NCI-H1105 treated with DMSO at 0.1 percent for 48 hours (cell line): ENCODE measurements at places on chromosomes 6 and 20.

GRCh38 chr6:135703621-135704020 is 147.9 kb upstream of the PDE7B start:
- DNase-seq, result no peak

- DNase-seq, result no peak
Measured at GRCh38 chr6:90406142-90406794, 109.6 kb upstream of the BACH2 start.

DNA sequence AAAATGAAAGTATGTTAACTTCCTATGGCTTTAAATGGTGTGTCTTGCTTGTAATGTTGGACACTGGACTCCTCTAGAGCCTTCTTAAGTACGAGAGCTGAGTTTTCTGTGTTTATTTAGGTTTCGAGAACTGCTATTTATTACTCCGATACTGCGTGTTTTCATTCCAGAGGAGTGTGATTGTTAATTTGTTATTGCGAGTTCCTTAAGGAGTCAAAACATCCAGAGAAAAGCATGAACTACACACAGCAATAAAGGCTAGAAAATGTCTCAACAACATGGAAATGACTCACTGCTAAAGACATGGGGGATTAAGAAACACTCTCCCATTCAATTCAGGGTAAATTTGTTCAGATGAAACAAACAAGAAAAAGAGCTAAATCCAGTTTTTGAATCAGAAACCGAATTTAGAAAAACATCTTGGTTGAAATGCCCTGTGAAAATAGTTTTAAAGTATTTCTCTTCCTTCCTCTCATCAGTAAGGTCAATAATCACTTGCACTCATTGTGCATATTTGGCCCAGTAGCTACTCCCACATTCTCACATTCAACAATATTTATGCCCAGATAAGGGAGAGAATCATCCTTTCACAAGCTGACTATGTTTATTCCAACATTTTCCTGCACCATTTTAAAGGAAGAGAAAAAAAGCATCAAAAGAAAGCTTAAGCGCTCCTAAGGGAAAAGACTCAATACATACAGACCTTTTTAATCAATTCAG is 36.0 kb downstream of the ATXN1 start:
- DNase-seq, result no peak

- DNase-seq, result no peak
Measured at GRCh38 chr6:106629859-106630163, 433 bp downstream of the QRSL1 start.

DNA sequence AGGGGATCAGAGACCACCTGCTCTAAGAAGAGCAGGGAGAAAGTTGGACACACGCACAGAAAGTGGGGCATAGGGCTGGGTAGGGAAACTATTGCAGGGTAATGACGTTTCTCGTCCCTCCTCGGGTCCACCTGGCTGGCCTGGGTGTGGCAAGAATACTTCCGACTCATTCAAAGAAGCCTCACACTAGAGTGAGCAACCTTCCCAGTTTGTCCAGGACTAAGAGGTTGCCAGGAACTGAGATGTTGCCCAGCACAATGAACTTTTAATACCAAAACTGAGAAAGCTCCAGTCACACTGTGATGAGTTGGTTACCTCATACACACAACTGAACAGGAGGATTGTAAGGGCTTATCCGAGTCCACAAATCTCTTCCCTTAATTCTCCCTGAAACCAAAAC is 74.5 kb upstream of the ADGRF1 start:
- no peak for DNase-seq

GRCh38 chr6:34249469-34250261 is 859 bp upstream of the SMIM29 start:
- DNase-seq, result no peak

DNA sequence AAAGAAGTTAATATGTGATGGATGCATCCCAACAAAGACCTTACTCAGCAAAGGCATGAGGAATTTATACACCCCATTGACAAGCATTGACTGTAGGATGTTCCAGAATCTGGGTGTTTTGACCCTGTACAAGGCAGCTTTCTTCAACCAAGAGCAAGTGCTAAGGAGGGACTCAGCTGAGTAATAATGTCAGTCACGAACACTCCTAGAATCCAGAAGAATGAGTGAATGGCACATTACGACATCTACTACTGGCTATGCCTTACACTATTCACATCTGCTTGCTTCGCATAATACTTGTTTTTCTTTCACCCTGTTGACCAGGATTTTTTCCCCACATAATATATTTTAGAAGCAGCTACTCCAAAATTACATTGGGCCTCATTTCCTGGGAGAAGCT is 42.5 kb upstream of the VGLL2 start:
- no peak for DNase-seq

DNA sequence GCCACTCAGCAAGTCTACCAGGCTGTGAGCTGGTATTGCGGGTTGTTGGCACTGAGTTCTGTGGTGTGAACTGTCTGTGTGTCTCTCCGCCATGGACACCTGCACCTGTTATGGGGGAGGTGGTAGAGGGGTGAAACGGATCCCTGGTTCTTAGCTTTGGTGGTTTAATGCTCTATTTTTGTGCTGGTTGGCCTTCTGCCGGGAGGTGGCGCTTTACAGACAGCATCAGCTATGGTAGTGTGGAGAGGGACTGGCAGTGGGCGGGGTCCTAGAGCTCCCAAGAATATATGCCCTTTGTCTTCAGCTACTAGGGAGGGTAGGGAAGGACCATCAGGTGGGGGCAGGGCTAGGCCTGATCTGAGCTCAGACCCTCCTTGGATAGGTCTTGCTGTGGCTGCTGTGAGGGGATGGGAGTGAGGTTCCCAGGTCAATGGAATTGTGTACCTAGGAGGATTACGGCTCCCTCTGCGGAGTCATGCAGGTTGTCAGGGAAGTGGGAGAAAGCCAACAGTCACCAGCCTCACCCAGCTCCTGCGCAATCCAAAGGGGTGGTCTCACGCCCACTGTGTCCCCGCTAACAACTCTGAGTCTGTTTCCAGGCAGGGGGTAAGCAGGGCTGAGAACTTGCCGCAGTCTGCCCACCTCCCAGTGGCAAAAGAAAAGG is 154.3 kb downstream of the CCDC170 start:
- no peak for DNase-seq

- no peak for DNase-seq
Measured at GRCh38 chr6:136718476-136718875, 73.8 kb downstream of the MAP3K5 start.

DNA sequence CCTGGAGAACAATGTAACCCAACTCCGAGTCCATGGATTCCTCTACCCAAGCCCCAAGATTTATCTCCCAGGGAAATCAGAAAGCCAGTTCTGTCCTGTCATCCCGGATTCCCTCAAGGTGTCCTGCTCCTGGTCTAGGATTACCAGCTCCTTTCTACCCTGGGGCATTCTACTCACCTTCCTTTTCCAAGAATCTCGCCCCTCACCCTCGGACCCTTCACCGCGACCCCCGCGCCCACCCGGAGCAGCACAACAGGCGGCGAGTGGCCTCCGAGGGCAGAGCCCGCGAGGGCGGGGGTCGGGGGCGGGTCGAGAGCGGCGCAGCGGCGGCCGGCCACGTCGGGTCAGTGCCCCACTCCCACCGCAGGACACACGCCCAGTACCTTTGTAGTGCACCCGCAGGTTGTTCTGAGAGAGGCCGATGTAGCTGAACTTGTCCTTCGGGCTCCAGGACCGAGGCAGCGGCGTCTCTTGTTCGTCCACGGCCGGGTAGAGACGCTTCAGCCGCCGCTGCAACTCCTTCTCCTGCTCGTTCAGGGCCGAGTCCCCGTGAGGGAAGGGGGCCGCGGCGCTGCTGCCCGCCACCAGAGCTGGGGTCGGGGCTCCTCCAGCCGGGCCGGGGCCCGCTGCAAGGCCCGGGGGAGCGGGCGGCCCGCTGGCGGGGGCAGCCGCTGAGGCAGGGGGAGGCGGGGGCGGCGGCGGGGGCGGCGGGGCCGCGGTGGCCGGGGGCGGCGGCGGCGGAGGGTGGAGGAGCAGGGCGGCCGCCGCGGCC is 897 bp downstream of the RANBP9 start:
- DNase-seq, result peak; percentile 42

DNA sequence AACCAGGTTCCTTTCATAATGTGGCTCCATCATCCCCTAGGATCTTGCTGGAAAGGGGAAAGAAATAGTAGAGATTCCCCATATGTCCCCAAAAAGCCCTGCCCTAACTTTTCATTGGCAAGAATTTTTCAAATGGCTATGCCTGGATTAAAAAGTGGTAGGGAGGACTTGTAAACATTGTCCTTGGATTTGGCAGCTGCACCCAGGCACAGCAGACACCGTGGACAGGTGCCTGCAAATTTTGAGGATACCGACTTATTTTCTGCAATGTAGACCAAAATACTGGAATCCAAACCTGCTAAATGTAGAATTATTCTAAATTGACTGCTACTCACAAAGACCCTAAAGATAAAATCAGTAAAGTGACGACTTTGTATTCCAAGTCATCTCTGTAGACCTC is 203.3 kb upstream of the PLCB4 start:
- DNase-seq, result no peak
